Activated CD4-positive, alpha-beta memory T cell treated with anti-CD3 and anti-CD28 coated beads for 36 hours (primary cell): ENCODE measurements at places on chromosomes 2 and 18. TPM values are rescaled to one million over a fixed set of nuclear protein-coding genes. Genes with fewer than 3 reads are reported as not detected.

The OR6B2 gene
- not detected for total RNA-seq

The MROH2A gene
- total RNA-seq: not detected

The CNTNAP5 gene
- not detected for total RNA-seq

The IL1RN gene
- 10.5 TPM for total RNA-seq

DNA sequence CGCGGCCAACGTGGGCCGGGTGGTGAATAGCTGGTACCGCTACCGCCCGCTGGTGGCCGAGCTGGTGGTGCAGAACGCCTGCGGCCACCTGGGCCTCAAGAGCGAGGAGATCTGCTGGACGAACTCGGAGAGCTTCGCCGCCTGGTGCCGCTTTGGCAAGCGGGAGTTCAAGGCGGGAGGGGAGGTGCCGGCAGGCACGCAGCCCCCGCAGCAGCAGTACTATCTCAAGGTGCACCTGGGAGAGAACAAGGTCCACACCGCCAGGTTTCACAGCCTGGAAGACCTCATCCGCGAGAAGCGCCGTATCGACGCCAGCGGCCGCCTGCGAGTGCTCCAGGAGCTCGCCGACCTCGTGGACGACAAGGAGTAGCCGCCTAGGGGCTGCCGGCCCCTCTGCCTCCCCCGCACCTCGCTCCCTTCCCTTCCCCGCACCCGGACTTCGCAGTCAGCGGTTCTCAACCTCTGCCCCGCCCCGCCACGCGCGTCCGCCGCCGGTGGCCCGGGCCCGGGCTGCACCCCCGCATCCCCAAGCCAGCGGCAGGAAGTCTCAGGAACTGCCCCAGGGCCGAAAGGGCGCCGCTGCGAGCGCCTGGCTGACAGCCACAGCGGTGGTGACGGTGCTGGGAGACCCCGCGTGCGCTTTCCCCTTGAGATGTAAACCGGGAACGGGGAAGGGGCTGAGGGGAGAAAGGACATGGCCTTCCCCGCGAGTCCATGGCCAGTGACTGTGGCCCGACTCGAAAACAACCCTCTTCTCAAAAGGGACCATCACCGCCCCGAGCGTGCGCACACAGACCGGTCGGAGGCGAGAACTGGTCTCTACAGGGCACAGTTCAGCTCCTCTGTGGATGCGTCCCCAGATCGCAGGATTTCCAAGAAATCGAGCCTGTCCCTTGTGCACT lies 2.2 kb downstream of the LRATD1 start:
- no peak overlapping the region for H3K4me3 ChIP-seq
- H3K27ac ChIP-seq: no peak overlapping the region
- peaks cover 5% of the 10 kb centered on the region for H3K4me1 ChIP-seq
- peaks cover 3% of the 10 kb centered on the region for H3K36me3 ChIP-seq
- peaks cover 45% of the 10 kb centered on the region for H3K27me3 ChIP-seq

GRCh38 chr2:49796266-49796665 lies 642.0 kb upstream of the FSHR start:
- no peak overlapping the region for H3K27ac ChIP-seq
- no peaks in the 10 kb centered on the region for H3K4me1 ChIP-seq
- no peak for DNase-seq
- H3K4me3 ChIP-seq: no peak overlapping the region

- peaks cover 11% of the 10 kb centered on the region for H3K27me3 ChIP-seq
- no peak overlapping the region for H3K4me3 ChIP-seq
- H3K27ac ChIP-seq: no peak overlapping the region
- DNase-seq: no peak
- no peaks in the 10 kb centered on the region for H3K4me1 ChIP-seq
These were observed 866.4 kb downstream of the EPHA4 start for GRCh38 chr2:220705678-220706077.

DNA sequence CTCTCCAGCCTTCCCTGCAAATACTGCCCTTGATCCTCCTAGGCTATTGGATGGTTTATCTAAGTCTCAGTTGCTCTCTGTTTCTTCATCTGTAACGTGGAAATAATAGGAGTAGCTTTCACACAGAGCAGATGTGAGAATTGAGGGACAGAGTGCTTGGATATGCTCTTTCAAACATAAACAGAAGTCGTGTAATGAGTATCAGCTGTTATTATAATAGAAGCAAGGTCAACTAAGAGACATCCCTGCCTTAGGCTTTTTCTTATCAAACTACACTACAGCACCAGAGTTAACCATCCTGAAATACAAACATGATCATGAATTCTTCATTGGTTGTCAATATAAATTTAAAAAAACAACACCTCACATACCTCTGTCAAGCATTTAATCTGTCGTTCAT lies 138.2 kb downstream of the DOK6 start:
- H3K36me3 ChIP-seq: no peaks in the 10 kb centered on the region
- no peaks in the 10 kb centered on the region for H3K4me1 ChIP-seq
- peaks cover 6% of the 10 kb centered on the region for H3K27me3 ChIP-seq
- no peak overlapping the region for H3K27ac ChIP-seq

DNA sequence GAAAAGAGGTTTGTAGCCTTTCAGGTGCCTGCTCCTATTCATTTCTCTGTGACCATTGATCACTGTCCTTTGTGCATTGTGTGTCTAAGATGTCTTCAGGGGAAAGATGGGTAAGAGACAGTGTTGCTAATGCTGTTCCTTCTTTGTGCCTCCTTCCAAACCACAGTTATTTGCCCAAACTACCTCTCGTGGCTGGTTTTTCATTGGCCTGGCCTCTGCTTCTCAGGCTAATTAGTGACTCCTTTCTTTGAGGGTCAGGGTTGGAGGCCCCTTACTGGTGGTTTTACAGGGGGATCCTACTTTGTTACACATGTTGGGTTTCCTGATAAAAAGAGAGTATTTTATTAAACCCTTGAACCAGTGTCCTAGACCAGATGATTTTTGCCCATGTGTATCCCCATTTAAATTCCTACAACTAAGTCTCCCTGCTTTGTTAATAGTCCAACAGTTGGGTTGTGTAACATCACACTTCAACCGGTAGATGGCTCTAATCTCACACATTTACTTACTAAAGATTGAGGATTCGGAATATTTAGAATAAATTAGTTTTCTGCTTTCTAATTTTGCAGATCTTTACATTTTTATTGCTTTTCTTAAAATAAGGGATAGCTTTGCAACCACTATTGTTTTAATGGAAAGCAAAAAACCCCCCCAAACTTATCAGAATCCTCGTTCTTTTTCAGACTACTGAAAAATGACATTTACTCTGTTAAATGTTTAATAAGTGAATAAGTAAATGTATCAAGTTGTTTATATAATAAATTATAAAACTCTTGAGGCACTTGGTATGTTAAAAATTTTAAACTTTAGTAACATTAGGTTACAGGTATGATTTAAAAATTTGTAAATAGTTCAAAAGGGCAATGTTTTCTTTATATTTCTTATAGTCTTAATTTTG lies 2.4 kb downstream of the MARS2 start:
- peaks cover 26% of the 10 kb centered on the region for H3K36me3 ChIP-seq
- no peak for DNase-seq
- H3K4me1 ChIP-seq: peaks cover 39% of the 10 kb centered on the region
- peak overlapping the region; percentile 80 for H3K4me3 ChIP-seq
- no peak overlapping the region for H3K27ac ChIP-seq

GRCh38 chr2:182548031-182548950 lies 121.5 kb upstream of the PDE1A start:
- no peak overlapping the region for H3K4me3 ChIP-seq
- no peaks in the 10 kb centered on the region for H3K36me3 ChIP-seq
- peaks cover 2% of the 10 kb centered on the region for H3K27me3 ChIP-seq
- H3K27ac ChIP-seq: no peak overlapping the region

- no peaks in the 10 kb centered on the region for H3K4me1 ChIP-seq
- DNase-seq: no peak
- peaks cover 4% of the 10 kb centered on the region for H3K36me3 ChIP-seq
- no peak overlapping the region for H3K4me3 ChIP-seq
These were observed 82.5 kb downstream of the TNFRSF11A start for GRCh38 chr18:62407660-62408059.

DNA sequence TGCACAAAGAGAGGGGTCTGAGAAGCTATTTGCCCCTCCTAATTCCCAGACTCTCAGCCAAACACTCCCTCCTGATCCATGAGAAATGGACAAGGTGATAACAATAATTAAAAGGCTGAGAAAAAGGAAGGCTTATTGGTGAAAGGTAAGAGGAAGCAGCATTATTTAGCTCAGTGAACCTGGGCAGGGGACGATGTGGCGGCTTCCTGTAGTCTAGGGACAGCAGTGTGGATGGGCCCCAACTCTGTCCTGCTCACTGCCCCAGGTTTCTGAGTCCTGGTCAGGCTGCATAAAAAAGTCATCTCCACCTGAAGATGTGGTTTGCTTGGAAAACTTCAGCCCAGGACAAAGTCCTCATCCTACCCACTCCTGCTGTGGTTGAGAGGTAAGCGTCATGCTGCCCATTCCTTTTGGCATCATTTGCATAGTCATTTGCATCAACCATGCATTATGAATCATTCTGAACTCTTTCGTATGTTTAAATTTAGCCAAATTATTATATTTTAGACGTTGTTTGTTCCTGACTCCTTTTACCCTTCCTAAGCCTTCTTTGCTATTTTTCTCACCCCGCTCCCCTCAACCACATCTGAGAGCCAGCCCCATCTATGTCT lies 126.8 kb downstream of the CLIP4 start:
- no peak overlapping the region for H3K27ac ChIP-seq
- H3K4me3 ChIP-seq: no peak overlapping the region
- no peak for DNase-seq

DNA sequence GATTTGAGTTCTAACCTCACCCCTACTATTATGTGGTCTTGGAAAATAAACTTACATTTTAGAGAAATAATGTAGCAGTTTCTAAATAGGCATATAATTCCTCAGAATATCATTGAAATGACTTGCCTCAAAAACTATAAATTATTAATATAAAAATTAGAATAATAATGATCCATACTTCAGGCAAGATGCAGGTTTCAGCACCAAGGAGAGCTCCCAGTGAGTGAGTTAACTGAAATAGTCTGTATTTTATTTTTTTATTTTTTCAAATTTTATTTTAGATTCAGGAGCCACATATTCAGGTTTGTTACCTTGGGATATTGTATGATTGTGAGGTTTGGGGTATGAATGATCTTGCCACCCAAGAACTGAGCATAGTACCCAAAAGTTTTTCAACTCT lies 472.2 kb upstream of the DCC start:
- H3K27ac ChIP-seq: no peak overlapping the region
- H3K4me3 ChIP-seq: no peak overlapping the region
- no peaks in the 10 kb centered on the region for H3K4me1 ChIP-seq
- no peak for DNase-seq
- H3K36me3 ChIP-seq: no peaks in the 10 kb centered on the region

DNA sequence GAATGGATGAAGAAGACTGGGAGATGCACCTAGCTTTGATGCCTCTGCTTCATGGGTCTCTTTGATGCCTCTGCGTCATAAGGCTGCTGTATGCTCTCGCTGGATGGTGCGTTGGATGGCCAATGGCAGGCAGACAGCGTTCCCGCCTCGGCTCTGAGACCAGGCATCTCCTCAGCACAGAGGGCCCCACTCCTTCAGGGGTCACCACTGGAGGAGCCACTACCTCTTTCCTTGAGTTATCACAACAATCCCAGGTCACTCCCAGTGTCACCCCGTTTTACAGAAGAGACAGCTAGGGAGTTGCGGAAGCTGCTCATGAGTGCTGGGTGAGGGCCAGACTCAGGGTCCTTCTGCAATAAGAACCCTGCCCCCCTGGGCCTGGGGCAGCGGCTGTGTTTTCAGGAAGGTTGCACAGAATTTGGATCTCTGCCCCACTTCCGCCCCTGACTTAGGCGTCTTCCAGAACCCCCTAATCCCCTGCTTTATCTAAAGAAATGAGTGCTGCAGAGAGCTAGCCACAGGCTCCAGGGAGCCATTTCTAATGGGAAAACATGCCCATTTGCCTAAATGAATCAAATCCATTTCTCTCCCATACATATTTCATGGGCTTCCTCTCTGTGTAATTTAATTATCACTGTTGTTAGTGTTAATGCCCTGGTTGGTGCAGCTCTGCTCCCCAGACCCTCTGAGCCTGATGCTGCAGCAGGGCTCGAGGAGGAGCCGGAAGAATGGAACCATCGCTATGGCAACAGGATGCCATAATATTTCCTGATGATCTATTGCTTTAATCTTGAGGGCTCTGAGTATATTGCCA lies 131.8 kb upstream of the HS6ST1 start:
- no peak overlapping the region for H3K27ac ChIP-seq
- H3K4me1 ChIP-seq: no peaks in the 10 kb centered on the region
- no peak overlapping the region for H3K4me3 ChIP-seq
- no peaks in the 10 kb centered on the region for H3K36me3 ChIP-seq
- peaks cover 3% of the 10 kb centered on the region for H3K27me3 ChIP-seq
- no peak for DNase-seq

- DNase-seq: no peak
- H3K27ac ChIP-seq: no peak overlapping the region
- peaks cover 8% of the 10 kb centered on the region for H3K27me3 ChIP-seq
- H3K4me3 ChIP-seq: no peak overlapping the region
- H3K4me1 ChIP-seq: peaks cover 3% of the 10 kb centered on the region
- no peaks in the 10 kb centered on the region for H3K36me3 ChIP-seq
These were observed 33.9 kb downstream of the CNGA3 start for GRCh38 chr2:98380203-98380535.

DNA sequence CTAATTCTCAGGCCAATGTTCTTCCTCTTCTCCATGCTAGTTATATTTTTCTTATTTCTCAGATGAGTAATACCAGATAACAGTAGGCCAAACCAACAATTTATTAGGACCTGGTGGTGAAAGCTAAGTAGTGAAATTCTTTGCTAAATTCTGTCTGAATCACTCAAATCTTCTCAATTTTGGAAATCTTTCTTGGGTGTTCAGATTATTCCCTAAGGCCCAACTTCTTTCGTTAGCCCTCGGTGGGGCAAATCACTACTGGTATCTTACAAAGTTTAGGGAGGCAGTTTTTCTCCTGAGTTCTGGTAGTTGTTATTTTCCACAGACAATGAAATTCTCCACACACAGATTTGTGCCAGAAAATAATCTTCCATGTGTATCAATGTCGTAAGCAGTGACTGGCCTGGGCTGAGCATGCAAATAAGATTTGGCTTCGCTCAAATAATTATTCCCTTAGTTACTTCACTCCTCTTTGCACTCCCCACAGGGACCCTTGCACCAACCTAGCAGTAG lies 443.5 kb upstream of the SLC14A2 start:
- no peaks in the 10 kb centered on the region for H3K4me1 ChIP-seq
- H3K4me3 ChIP-seq: no peak overlapping the region
- H3K36me3 ChIP-seq: no peaks in the 10 kb centered on the region
- H3K27me3 ChIP-seq: no peaks in the 10 kb centered on the region

- no peaks in the 10 kb centered on the region for H3K27me3 ChIP-seq
- H3K27ac ChIP-seq: no peak overlapping the region
- H3K36me3 ChIP-seq: no peaks in the 10 kb centered on the region
- H3K4me1 ChIP-seq: no peaks in the 10 kb centered on the region
- no peak overlapping the region for H3K4me3 ChIP-seq
These were observed 169.2 kb downstream of the TRIM43 start for GRCh38 chr2:95760806-95761525.

GRCh38 chr2:46683541-46683940 lies 204.2 kb downstream of the TMEM247 start:
- no peak for DNase-seq
- H3K27me3 ChIP-seq: peaks cover 15% of the 10 kb centered on the region
- no peak overlapping the region for H3K27ac ChIP-seq
- no peaks in the 10 kb centered on the region for H3K4me1 ChIP-seq
- H3K4me3 ChIP-seq: no peak overlapping the region
- H3K36me3 ChIP-seq: no peaks in the 10 kb centered on the region

GRCh38 chr2:151576080-151576479 lies 158.2 kb downstream of the NEB start:
- no peak for DNase-seq
- H3K27ac ChIP-seq: no peak overlapping the region
- H3K27me3 ChIP-seq: no peaks in the 10 kb centered on the region
- H3K4me3 ChIP-seq: no peak overlapping the region
